ENCODE measurements at places on chromosomes 11 and 22.

DNA sequence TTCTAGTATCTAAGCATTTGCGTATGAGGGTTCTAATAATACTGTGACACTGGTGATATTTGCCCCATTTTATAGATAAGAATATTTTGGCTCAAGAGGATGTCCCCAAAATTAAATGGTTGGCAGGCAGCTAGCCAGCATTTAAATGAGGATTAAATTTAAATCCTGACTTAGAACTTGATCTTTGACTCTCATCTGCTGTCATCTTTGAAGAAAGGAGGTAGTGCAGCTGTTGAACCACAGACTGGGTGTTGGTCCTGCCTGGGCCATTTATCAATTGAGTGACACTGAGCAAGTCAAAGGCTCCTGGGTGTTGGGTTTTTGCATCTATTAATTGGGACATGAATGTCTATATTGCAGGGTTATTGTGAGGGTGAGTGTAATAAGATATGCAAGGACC is 112.3 kb downstream of the INSC start:
- DNase-seq: no peak

DNA sequence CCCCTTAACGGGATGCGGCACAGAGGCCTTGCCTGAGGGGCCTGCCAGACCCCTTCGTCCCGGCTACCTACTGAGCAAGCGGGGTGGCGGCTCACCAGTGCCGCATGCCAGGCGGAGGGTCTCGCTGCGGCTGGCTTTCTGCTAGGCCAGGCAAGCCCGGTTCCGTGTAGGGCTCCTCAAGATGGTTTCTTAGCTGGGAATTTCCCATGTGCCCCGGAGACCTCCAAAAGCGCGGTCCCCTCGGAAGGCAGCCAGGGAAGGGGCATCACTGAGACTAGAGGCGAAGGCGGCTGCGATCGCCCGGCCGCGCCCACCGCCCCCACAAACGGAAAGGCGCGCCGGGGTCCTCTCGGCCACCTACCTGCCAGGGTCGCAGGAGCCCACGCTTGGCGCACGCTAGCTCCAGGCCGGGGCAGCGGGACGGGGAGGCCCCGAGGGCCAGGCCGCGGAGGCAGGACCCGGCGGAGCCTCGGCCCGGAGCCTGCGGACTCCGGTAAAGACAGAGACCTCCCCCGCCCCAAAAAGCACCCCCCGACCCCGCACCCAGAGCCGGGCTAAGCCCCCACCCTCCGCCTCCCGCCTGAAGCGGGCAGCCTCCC is 23.8 kb downstream of the MICAL3 start:
- DNase-seq: no peak

GRCh38 chr11:113188371-113188834 is 126.0 kb upstream of the TTC12 start:
- DNase-seq: no peak

GRCh38 chr11:62104816-62105653 is 18.8 kb upstream of the INCENP start:
- DNase-seq: no peak

GRCh38 chr11:36870361-36870760 is 272.3 kb upstream of the RAG2 start:
- DNase-seq: no peak

GRCh38 chr11:10386361-10386760 is 68.7 kb upstream of the AMPD3 start:
- DNase-seq: no peak

DNA sequence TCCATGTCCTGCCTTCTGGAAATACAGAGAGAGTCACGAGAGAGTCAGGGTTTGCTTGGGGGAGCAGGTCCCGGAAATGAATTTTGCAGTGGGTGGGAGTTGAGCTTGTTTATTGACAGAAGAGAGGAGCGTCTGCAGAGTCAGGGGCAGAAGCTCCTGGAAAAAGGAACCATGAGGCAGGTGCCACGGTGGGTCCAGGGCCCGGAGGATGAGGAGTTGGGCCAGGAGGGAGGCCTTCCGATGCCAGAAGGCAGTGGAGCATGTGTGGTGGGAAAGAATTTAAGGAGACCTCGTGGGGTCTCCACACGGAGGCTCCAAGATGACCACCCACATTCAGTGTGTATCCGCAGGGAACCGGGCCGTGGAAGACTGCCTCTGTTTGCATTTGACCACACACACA is 461.2 kb downstream of the BRD1 start:
- DNase-seq: no peak

DNA sequence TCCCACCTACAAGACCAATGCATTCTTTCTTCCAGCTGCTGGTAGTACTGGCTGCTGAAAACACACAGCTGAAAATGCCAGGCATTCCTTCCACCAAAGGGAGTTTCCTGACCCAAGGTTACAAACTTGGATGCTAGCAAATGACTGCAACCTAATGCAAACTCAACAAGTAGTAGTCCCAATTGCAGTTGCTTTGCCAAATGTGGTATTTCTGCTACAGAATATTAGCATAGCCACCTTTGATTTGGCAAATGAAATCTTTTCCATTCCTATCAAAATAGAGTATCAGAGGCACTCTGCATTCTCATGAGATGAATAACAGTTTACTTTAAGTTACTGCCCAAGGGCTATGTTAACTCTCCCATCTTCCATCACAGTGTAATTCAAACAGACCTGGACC is 172.0 kb upstream of the ARHGAP42 start:
- DNase-seq: no peak

DNA sequence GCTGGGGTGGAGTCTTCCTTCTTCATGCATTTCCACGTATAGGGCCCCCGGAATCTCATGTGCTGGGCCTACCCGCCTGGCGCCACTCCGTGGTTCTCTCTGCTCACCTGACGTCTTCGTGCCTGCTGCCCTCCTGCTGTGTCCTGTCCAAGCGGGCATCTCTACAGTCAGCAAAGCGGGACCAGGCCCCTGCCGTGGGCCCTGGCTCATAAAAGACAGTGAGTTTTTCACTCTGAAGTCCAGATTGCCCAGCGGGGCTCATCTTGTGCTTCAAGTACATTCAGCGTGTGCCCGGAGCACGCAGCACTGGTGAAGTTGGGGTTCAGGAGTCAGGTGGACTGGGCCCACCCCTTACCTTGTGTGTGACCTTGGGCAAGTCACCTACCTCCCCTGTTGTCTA is 17.4 kb downstream of the C11orf24 start:
- no peak for DNase-seq

Data from activated CD4-positive, alpha-beta T cell treated with anti-CD3 and anti-CD28 coated beads for 24 hours (primary cell).